ENCODE measurements at places on chromosomes 3 and 15. TPM values are rescaled to one million over a fixed set of nuclear protein-coding genes. Genes with fewer than 3 reads are reported as not detected.

Gene MYZAP
- 658 TPM for total RNA-seq

Gene ACAP2
- total RNA-seq = 20.0 TPM

Gene C15orf62
- total RNA-seq = not detected

Gene PRR20G
- not detected for total RNA-seq

Gene STRIT1
- total RNA-seq = 4.8 TPM

Gene SLC30A4
- 3.3 TPM for total RNA-seq

Gene GALK2
- total RNA-seq = 27.9 TPM

Gene ROPN1
- total RNA-seq = not detected

Gene GP5
- 0.22 TPM for total RNA-seq

Gene SLC22A14
- total RNA-seq = 0.24 TPM

Gene SPPL2A
- total RNA-seq = 116 TPM

Gene GOLGA6A
- total RNA-seq = not detected

Gene CFAP100
- total RNA-seq = not detected

Gene PRICKLE2
- total RNA-seq = 12.4 TPM

Gene GXYLT2
- 14.6 TPM for total RNA-seq

GRCh38 chr3:182947888-182948287, 32.5 kb downstream of the DCUN1D1 start:
- no peak for DNase-seq

- DNase-seq = no peak
These were observed 106.8 kb downstream of the GABRG3 start for GRCh38 chr15:27077790-27078189.

DNA sequence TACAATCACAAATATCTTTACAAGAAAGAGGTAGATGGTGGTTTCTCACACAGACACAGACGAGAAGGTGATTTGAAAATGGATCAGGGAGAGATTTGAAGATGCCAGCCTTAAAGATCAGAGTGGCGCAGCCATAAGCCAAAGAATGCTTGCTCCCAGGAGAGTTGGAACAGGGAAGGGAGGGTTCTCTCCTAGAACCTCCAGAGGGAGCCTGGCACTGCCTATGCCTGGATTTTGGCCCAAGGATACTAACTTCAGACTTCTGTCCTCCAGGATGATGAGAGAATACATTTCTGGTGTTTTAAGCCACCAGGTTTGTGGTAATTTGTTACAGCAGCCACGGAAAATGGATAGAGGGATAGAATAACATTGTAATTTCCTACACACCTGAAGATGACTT, 279.1 kb downstream of the FAM43A start:
- DNase-seq = no peak

DNA sequence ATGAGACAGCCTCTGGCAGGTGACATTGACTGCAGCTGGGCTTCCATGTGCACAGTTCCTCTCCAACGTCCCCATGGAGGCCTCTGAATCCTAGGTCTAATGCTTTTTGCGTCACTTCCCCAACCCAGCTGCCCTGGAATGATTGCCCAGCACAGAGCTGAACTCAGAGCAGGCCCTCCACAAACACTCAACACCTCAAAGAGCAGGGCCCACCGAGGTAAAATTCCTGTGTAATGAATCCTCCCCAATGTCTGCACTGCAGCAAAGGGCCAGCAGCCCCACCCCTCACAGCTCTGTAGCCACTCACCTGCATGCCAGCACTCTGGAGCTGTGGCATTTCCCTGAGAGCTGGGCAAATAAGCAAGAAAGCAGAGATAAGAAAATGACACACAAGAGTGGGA, 42.6 kb upstream of the DUSP7 start:
- DNase-seq = no peak

DNA sequence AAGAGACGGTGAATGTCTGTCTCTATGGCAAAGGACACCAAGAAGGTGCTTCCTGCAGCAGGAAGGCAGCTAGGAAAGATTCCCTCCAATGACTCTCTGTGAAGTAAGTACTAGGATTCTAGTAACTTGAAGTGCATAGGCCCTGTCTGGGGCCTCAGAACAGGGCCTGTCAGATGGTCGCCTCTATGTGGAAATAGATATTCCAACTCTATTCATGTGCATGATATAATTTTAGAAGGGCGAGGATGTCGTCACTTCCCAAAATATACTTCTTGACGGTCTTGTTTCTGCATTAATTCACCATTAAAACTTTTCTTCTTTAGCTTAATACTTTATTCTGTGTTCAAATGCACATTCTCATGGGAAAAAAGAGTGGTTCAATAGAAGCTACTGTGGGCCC, 167.0 kb downstream of the TLE3 start:
- DNase-seq = no peak

DNA sequence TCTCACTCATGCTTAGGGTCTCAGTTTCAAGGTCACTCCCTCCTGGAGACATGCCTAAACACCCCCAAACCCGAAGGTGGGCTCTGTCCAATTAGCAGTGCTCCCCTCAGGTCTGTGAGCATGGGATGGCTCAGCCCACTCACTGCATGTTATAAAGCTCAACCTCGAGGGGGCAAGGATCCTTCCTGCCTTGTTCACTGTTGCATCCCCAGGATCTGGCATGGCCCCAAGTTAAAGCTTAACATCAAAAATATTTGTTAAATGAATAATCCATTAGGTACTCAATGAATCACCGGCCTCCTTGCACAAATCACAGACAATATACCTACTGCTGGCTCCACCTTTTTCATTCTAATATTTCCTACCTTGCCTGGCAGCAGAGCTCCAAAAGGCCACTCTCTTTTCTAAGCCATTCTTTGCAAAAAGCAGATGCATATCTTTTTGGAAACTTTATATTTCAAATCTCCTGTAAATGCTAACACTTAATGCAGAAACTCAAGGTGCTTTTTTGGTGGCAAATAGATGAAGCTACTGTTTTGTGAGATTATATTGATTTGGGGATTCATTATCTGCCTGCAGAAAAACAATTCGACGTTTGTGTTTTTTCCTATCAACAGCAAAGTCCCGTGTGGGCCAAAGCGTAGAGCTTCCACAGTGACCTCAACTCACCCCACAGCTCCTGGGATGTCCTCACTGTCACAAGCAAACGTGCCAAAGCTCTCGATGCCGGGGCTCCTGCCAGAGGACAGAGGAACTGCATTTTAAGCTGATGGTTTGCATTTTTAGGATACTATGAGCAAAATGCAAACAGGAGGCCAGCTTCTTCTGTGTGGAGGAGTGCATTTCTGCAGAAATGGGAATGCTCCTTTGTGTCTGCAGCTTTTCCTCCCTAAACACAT, 35.4 kb downstream of the PCOLCE2 start:
- no peak for DNase-seq

DNA sequence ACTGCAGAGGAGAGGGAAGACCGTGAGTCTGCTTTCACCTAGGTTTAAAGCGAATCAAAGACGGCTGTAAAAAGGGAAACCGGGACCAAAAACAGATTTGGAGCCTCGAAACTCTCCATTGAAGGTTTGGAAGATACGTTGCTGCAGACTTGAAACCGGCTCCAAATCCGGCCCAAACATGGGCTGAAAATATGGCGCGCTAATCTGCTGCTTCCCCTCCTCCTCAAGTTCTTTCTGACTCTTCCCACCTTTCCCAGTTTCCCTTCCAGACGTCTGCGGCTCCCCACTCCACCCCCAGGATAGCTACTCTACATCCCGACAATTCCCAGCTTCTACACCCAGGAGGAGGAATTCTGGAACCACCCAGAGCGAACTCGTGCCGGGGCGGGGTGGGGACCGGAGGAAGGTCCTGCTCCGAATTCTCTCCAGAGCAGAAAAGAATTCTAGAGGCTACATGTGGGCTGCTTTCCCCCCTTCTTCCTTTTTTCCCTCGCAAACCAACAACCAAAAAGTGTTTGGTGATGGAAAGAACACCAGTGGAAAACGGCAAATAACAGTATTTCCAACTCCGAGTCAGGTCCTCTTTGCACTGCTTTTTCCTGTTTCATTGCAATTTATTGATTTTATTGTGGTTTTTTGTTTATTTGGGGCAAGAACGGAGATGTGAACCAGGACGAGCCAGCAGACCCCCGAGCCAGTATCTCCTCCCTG, 8.5 kb downstream of the EOMES start:
- no peak for DNase-seq

DNA sequence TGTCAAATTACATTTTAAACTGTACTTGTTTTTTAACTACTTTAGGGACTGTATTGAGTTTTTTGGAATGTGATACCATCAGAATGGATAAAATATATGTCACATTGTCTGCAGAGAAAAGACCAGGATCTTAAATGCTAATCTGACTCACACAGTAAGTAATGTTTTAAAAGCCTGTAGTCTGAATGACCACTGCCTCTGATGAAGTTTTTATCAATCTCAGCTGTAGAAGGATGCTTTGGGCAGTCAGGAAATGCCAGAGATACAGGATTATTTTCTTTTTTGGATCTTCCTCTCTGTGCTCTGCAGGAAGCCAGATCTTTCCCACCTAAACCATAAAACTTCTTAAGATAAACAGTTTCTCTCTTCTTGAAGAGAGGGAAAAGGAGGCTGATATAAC, 73.1 kb upstream of the PRTG start:
- DNase-seq = no peak

- DNase-seq = peak; percentile 86
These were observed 1.1 kb downstream of the TMEM158 start for GRCh38 chr3:45224824-45225464.

GRCh38 chr3:8492744-8493511, 8.7 kb upstream of the LMCD1 start:
- no peak for DNase-seq

DNA sequence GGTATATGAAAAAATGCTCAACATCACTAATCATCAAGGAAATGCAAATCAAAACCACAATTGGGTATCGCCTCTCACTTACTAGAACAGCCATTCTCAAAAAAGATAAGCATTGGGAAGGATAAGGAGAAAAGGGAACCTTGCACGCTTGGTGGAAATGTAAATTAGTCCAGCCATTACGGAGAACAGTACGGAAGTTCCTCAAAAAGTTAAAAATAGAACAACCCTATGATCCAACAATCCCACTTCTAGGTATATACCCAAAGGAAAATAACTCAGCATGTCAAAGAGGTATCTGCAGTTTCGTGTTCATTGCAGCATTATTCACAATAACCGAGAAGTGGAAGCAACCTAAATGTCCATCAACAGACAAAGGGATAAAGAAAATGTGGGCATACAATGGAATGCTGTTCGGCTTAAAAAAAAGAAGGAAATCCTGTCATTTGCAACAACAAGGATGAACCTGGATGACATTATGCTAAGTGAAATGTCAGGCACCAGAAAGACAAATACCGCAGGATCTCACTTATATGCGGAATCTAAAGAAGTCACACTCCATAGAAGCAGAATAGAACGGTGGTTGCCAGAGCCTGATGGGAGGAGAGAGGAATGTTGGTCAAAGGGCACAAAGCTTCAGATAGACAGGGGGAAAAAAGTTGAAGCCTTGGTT, 11.7 kb upstream of the CMTM7 start:
- no peak for DNase-seq

GRCh38 chr3:185473290-185473815, 25.5 kb downstream of the TMEM41A start:
- DNase-seq = no peak

GRCh38 chr15:69857686-69858391, 239.9 kb downstream of the TLE3 start:
- DNase-seq = no peak

DNA sequence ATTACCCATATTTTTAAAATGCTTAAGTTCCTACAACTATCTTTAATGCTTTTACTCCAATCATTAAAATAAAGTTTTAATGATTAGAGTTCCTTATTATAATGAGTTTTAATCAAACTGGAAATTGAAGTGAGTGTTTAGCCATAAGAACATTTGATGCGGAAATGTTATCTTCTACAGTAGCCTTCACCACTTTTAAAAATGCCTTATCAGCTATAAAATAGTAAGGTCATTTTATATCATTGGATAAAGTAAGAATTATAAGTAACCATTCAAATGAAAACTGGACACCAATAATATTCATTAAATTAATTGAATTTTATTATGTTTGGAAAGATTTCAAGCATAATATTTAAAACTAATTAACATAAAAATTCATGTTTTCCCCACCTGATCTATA, 825.0 kb upstream of the ROBO1 start:
- no peak for DNase-seq

DNA sequence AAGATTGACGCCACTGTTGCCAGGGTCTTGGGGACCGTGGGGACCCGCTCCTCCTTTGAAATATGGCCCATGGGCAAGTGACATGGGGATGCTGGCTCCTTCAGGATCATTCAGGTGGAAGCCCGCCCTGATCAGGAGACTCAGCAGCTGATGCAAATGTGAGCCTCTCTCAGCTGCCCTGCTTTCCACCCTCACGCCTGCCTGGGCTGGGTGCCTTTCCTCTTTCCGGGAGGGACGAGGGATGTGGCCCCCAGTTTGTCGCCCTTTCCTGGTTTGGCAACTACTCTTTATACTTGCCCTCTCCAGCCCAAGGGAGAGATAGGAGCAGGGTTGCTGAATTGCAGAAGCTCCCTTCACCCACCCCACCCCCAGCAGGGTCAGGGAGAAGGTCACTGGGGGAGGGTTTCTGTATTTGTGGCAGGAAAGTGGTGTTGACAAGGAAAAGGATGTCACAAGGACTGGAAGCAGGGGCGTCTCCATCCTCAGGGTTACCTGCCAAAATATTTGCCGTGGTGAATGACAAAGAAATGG, 21.8 kb downstream of the DNASE1L3 start:
- DNase-seq = no peak

DNA sequence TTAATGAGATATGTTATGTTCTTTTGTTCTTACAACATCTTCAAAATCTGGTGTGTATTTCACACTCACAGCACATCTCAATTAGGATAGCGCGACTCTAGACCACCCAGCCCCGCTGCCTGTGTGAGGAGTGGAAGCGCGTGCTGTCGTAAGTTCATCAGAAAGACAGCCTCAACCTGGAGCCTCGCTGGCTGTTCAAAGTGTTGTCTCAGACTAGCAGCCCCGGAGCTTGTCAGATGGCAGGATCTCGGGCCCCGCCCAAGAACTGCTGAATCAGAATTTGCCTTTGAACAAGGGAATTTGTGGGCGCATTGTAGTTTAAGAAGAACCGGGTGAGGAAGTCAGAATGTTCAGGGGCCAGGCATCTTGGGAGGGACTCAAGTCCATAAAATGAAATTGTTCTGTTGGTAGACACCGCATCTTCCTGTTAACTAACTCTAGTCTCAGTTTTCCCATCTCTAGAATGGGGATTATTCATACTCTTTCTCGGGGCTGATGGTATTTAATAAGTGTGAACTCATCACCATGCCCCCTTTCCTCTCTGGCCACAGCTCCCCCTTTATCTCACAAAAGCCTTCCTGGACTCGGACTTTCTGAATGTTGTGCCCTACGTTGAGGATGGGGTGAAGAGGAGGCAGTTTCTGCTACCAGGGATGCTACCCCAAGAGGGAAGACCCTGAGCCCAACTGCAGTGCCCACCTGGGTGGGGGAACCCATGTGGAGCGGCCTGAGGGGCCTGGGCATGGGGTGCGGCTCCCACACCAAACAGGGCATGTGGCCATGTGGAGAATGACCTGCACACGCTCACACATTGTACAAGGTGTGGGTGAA, 40.4 kb downstream of the BHLHE40 start:
- DNase-seq = no peak

DNA sequence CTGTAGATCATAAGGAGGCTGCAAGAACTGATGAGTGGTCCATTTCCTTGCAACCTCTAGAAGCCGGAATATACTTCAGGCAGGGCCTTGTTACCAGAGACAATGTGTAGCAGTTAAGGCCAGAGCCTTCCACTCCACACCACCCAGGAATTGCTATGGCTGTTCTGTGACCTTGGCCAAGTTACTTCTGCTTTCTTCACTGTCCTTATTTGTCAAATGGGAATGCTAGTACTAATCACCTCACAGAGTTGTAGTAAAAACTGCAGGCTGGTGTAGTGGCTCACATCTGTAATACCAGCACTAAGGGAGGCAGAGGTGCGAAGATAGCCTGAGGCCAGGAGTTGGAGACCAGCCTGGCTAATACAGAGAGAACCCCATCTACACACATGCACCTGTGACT, 28.7 kb upstream of the RPN1 start:
- no peak for DNase-seq

Data from cardiac septum (tissue), 1 donor.